ENCODE measurements at places on chromosomes 1 and 21. TPM values are rescaled to one million over a fixed set of nuclear protein-coding genes. Genes with fewer than 3 reads are reported as not detected.

Gene CLDN17
- not detected for total RNA-seq

Gene AMY1A
- total RNA-seq, result not detected

Gene KPRP
- total RNA-seq, result not detected

Gene SPATA17
- total RNA-seq, result 1.2 TPM

Gene FAM43B
- 1.6 TPM for total RNA-seq

Gene FAM3B
- 0.63 TPM for total RNA-seq

Gene SLAMF9
- not detected for total RNA-seq

Gene TMCC2
- total RNA-seq, result 7.3 TPM

Gene PLA2G2A
- 1,124 TPM for total RNA-seq

Gene TNFRSF18
- 0.44 TPM for total RNA-seq

Gene RNF223
- not detected for total RNA-seq

Gene KCNA3
- total RNA-seq, result 2.7 TPM

Gene CD1D
- total RNA-seq, result 0.74 TPM

Gene TNFRSF9
- 0.08 TPM for total RNA-seq
